Right hindlimb (tissue), 1 donor: ENCODE measurements at places on chromosomes 16 and 17.

GRCh38 chr16:9092282-9092977, 986 bp downstream of the HAPSTR1 start:
- DNase-seq, result peak; percentile 71

DNA sequence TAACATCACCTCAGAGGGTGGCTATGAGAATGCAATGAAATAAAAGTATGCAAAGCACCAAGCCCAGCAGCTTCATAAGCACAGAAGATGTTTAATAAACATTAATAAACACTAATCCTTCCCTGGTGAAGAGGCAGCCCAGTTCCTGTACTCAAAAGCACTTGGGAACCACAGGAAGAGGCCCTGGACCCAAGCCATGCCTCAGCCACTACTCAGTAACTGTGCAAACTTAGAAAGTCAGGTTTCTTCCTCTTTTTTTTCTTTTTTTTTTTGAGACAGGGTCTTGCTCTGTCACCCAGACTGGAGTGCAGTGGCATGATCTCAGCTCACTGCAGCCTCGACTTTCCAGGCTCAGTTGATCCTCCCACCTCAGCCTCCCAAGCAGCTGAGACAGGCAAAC, 5.3 kb downstream of the ARHGAP17 start:
- DNase-seq, result no peak

- no peak for DNase-seq
Measured at GRCh38 chr17:48609759-48610281, 997 bp downstream of the HOXB7 start.

- DNase-seq, result no peak
Measured at GRCh38 chr16:12474806-12475410, 328.8 kb downstream of the CPPED1 start.

GRCh38 chr17:42000413-42001133, 16.7 kb downstream of the DNAJC7 start:
- no peak for DNase-seq

DNA sequence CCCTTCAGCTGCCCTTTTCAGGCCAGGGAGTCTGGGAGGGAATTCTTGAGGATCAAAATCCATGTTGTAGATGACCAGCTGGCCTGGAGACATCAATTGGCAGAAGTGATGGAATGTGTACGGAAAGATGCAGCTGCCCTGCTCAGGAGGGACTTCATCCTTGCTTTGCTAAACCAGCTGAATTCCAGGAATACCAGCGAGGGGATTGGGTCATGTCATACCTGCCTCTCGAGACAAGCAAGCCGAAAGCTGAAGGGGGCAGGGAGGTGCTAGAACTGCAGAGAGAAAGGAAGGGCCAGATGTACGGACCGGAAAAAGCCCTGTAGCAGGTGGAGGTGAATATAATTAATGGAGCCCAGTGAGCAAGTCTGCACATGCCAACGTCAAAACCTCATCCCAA, 25.6 kb upstream of the NTN1 start:
- DNase-seq, result no peak

DNA sequence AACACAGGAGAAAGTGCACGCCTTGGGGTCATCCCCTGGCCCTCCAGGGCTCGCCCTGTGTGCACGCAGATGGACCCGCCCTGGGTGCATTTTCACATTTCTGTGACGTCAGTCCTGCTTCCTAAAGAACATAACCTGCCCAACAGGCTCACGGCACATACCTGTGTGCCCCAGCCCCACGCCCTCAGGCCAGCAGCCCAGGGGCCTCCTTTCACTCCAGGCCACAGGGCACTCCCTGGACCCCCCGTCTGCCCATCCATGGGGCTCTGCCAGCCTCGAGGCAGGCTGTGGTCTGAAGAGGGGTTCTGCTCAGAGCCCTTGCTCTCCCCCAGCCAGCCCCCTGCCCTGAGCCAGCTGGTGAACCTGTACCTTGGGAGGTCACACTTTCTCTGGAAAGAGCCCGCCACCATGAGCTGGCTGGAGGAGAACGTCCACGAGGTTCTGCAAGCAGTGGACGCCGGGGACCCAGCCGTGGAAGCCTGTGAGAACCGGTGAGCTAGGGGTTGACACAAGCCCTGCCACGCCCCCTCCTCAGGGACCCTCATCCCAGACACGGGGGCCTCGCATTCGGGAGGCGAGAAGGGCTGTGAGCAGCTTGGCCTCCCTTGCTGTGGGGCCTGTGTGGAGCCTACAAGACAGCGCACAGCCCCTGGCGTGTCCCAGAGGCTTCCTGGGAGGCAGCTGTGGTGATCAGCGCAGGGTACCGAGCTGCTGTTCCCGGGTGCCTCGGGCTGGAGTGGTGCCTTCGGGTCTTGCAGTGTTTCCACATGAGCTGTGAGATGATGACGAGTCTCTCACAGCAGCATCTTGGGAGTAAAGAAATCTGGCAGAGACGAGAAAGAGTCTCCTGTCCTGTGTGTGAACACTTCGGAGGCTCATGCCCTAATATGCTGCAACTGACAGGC, 13.8 kb upstream of the MC1R start:
- no peak for DNase-seq

GRCh38 chr17:67449065-67449464, 72.0 kb downstream of the PITPNC1 start:
- no peak for DNase-seq

GRCh38 chr17:21573961-21574610, 118.2 kb upstream of the KCNJ18 start:
- DNase-seq, result peak; percentile 80

DNA sequence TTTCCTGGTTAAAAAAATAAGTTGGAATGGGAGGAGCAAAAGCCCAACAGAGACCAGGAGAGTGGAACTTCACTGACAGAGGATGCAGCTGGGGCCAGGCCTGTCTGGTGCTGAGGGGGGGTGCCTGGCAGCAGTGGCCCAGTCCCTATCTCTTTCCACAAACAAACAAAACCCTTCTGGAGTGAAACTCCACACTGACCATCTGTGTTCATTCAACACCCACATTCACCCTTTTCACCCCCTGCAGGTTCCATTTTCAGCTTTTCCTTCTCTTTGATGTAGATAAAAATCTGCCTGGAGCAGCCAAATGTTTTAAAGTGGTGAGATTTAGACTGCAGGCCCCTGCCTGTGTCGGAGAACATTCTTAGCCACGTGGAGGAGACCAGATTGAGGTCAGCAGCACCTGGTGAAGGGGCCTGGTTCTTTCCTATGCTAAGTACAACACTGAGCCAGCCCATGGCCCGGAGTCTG, 161.4 kb upstream of the CDH11 start:
- DNase-seq, result no peak

DNA sequence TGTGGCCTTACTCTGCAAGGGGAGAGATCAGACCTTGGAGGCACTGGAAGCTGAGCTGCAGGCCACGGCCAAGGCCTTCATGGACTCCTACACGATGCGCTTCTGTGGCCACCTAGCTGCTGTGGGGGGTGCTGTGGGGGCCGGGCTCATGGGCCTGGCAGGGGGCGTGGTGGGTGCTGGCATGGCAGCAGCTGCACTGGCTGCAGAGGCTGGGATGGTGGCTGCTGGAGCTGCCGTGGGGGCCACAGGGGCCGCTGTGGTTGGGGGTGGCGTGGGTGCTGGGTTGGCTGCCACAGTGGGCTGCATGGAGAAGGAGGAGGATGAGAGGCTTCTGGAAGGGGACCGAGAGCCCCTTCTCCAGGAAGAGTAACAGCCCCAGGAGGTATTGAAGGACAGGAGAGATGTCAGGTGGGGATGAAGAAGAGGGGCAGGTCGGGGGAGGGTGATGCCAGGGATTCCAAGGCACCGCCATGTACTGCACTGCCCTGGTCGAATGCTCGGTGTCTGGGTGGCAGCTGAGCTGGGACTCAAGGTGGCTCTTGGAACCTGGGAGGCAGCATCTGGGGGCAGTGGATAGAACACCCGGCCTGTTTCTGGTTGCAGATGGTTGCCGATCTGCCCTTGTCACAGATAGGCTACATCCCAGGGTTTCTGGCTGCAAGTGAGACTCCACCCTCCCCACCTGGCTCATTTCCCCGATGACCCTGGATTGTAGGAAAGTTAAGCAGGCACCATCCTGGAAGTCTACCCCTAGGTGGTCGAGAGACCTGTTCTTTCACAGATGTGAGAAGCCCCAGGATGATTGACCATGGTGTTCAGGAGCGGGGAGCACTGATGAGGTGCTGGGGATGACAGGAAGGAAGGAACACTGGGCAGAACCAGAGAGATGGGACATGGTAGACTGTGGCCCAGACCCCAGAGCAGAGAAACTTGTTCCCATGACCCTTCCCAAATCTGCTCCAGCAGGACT, 5.1 kb downstream of the RNF112 start:
- DNase-seq, result no peak

GRCh38 chr16:74700116-74700437, 585 bp downstream of the MLKL start:
- peak; percentile 32 for DNase-seq

GRCh38 chr17:45247429-45248131, 14.3 kb downstream of the SPATA32 start:
- DNase-seq, result peak; percentile 71

DNA sequence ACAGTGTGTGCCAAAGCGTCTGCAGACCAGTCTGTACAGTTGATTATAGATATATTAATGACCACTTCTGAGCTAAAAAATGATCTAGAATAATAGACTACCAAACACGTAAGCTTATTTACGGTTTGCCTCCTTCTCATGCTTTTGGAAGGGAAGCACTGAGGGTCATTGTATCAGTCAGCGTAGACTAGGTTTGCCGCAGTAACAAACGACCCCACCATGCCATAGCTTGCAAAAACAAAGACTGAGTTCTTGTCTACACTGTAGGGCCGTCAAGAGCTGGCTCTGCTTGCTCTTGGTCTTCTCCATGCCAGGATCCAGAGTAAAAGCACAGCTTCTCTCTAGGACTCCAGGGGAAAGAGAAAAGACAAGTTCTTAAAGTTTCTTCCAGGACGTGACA, 680.7 kb downstream of the MAF start:
- no peak for DNase-seq

GRCh38 chr16:82384949-82385348, 214.9 kb upstream of the MPHOSPH6 start:
- DNase-seq, result no peak

GRCh38 chr17:30905742-30906100, 317 bp downstream of the TEFM start:
- DNase-seq, result peak; percentile 24

- DNase-seq, result no peak
Measured at GRCh38 chr17:81250286-81251093, 11.4 kb downstream of the NDUFAF8 start.

- no peak for DNase-seq
Measured at GRCh38 chr17:65523411-65523810, 38.0 kb downstream of the AXIN2 start.

- no peak for DNase-seq
Measured at GRCh38 chr16:19967561-19967960, 82.9 kb upstream of the GPRC5B start.

DNA sequence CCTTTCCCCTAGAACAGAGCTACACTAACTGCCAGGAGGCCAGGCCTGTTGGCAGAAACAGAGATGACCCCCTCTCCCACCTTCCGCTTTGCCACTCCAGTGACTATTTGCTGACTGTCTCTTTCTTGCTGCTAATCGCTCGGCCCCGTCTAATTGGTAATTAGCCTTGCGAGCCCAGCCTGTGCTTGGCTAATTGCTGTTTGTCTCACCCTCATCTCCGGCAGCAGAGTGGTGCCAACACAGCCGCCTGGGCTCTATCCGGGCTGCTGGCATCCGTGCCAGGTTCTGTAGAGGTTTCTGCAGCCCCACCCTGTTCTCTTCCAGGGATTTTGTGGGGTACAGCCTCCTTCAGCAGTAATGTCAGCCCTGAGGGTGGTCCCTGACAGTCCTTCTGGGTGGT, 27.4 kb upstream of the PHB1 start:
- DNase-seq, result no peak

- no peak for DNase-seq
Measured at GRCh38 chr16:77452243-77452642, 17.4 kb upstream of the ADAMTS18 start.

DNA sequence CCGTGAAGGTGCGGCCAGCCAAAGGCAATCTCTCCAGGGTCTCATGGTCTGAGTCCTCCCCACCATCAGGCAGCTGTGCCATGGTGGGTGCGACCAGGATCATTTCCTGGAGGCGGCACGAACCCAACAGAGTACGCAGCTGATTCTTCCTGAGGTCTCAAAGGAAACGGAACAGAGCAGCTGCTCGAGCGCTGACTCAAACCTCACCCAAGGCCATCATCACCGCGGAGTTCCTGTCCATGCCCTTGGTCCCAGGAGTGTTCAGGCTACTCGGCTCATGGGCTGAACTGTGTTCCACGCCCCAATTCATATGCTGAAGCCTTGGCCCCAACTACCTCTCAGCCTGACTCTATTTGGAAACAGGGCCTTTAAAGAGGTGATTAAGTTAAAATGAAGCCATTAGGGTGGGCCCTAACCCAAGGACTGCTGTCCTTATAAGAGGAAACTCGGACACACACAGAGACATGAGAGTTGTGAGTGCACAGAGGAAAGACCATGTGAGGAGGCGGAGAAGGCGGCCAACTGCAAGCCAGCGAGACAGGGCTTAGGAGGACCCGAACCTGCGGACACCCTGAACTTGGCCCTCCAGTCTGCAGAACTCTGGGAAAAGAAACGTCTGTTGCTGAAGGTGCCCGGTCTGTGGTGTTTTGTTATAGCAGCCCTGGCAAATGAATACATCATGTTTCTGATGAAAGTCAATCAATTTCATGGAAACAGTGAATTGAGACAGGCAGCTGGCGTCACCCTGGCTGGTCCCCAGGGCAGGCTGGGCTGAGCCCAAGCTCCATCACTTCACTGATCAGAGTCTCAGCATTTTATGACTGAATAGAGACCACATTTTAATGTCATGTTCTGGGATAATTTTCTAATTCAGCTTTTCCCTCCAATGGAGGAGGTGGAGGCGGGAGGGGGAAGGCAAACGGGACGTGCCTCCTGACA, 13.7 kb downstream of the MXRA7 start:
- peak; percentile 49 for DNase-seq

- no peak for DNase-seq
Measured at GRCh38 chr16:65855171-65856145, 511.0 kb upstream of the CDH5 start.

- DNase-seq, result no peak
Measured at GRCh38 chr17:81908793-81909192, 2.4 kb downstream of the PCYT2 start.

- DNase-seq, result no peak
Measured at GRCh38 chr16:81510016-81510415, 65.4 kb downstream of the CMIP start.

GRCh38 chr17:3827124-3827773, 18.8 kb downstream of the NCBP3 start:
- DNase-seq, result no peak

- DNase-seq, result peak; percentile 84
Measured at GRCh38 chr16:15434425-15435215, at the start of gene BMERB1. TSS of gene BMERB1 (plus strand) at chr16:15434588. CDS start at chr16:15434654, 66 bp downstream.

DNA sequence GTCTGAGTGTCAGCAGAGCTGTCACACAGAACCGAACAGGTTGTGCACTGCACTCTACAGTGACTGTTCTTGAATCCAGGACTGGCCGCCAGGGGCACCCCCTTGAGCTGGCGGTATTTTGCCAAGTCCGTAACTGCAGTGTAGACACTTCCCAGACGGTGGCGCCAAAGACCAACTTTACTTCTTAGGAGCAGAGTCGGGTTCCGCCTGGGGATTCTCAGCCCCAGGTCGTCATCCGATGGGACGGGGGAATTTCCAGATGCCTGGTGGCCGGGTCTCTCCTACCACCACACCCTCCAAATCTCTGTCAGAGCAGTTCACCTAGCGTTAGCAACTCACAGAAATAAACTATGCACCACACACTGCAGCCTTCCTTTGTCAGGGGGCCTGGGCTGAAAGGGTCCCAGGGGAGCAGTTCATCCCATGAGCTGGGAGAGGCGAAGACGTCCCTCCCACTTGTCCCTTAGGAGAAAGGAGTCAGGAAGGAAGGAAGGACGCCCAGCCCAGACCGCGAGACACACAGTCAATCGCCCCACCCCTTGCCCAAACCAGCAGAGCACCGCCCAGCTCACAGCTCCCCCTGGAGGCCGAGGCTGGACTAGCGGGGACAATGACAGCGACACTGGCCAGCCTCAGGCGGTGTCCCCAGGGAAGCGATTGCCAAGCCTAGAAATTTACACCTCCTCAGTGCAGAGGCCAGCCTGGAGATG, 7.4 kb upstream of the RIPOR1 start:
- DNase-seq, result peak; percentile 94
